NCI-H2171 treated with DMSO at 0.1 percent for 48 hours (cell line): ENCODE measurements at places on chromosomes 2 and 18.

DNA sequence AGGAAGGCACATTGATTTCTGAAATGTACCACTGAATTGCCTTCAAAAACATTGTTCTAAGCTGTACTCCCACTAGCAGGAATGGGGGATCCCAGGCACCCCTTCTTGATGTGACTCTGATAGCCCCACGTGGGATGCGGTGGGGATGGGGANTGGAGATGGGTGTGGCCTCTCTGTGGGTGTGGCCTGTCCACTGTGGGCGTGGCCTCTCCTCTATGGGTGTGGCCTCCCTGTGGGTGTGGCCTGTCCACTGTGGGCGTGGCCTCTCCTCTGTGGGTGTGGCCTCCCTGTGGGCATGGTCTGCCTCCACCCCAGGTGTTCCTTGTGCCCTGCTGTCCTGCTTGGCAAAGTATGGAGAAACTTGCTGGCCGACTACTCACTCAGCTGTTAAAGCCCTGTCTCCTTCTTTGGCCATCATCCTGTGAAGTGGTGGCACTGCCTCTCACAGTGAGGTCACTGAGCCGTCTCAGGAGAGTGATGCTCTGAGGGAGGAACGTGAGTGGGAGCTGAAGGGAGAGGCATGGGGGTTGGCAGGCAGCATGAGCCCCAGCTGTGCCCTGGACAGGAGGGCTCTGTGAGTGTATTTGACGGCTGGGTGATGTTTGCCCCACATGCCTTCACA, 6.7 kb upstream of the PARD6G start:
- no peak for DNase-seq

GRCh38 chr2:110667071-110667470, 10.8 kb downstream of the BUB1 start:
- DNase-seq = no peak

- DNase-seq = no peak
Measured at GRCh38 chr2:183898641-183899040, 699.7 kb upstream of the ZNF804A start.

GRCh38 chr2:96110621-96111256, 5.6 kb downstream of the ADRA2B start:
- DNase-seq = no peak

DNA sequence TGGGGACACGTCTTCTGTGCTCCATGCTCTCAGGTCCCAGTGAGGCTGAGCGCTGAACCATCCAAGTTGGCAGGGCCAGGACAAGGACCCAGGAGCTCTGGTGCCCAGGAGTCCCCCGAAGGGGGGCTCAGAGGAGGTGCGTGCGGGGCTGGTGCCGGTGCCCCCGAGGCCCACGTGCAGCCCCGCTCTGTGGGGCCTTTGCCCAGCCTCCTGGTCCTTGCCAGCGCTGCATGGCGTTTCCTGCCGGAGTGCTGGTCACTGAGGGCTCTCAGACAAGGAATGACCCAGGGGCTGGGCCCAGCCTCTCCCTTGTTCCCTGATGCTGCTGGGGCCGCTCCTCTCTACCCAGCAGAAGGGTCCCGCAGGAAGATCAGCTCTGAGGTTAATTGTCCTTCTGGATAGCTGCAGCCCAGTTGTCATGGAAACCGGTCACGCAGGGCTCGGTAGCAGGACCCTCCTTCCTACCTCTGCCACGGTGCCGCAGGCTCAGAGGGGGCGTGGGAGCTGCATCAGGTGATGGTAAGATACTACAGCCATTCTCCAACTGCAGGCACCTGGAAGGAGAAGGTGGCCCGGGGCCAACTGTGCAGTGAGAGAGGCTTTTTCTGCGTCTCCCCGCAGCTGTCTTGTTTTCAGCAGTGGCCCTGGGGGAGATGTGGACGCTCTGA, 64.5 kb downstream of the RRM2 start:
- peak; percentile 18 for DNase-seq

- no peak for DNase-seq
Measured at GRCh38 chr2:54708584-54709335, 14.7 kb upstream of the EML6 start.

- no peak for DNase-seq
Measured at GRCh38 chr2:134949981-134950708, 31.5 kb downstream of the CCNT2 start.

GRCh38 chr2:191617575-191617974, 60.4 kb upstream of the NABP1 start:
- DNase-seq = no peak

DNA sequence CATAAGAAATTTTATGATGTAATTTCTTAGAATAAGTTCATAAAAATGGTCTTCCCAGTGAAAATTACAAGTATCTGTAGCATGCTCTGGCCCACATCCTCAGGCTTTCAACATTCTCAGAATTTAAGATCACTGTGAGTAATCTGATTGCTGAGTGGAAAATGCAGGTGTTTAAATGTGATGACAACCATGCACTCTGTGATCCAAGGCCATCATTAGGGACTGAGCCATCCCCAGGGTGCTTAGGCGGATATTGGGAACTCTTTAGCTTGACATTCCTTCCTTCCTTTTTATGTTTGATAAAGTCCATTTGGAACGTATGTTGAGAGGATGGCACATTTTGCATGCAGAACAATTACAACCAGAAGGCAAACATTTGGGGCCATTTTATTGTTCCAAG, 95.5 kb downstream of the ARL4C start:
- DNase-seq = no peak

- DNase-seq = peak; percentile 42
Measured at GRCh38 chr2:152635635-152636298, 81.5 kb downstream of the PRPF40A start.

GRCh38 chr2:73611193-73611592, 31.0 kb downstream of the NAT8 start:
- no peak for DNase-seq

DNA sequence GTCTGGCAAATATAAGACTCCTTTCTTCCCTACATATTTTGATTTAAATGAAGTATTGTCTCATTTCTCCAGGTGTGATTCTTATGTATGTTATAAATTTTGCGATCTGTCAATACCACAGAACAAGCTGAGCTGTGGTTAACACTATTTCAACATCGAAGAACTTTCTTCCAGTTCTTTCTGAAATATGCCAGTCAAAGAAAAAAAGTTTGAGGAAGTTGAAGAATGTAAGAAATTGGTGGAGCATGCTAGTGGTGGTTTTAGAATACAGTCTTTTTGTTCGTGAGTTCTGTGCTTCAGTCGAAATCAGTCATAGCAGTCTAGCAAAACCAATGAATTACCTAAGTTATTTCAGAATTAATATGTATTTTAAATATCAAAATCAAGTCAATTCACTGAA, 8.6 kb upstream of the COBLL1 start:
- no peak for DNase-seq

DNA sequence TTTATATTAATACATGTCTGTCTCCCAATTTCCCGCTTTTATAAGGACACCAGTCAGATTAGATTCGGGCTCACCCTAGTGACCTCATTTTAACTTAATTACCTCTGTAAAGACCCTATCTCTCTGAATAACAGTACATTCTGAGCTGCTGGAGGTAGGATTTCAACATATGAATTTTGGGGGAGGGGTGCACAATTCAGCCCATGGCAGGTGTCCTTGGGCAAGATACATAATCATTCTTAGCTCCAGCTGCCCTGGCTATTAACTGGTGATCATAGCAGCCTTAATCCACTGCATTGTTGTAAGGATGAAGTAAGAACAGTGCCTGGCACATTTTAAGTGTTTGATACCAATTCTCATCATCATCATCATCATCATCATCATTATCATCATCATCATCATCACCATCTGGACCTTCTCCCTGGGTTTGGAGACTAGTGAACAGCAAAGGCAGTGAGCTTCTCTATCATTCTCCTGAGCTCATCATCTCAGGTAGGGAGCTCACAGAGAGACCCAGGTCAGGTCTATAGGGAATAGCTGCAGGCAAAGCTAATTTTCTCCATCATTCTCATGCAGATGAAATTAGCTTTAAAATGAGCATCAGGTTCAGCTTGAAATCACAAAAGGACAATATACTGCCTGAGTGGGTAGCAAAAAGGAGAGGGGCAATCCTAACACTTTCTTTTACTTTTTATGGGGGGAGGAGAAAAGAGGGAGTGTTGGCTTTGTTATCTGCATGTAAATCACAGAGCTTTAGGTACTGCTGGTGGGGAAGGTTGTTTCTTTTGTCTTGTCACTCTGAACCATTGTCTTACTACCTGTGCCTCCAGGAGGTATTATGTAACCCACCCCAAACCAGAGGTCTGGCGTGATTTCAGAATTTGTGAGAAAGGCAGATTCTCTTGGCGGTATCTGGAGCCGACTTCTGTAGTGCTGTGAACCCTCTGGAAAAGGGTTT, 125.5 kb upstream of the SPRED2 start:
- no peak for DNase-seq

DNA sequence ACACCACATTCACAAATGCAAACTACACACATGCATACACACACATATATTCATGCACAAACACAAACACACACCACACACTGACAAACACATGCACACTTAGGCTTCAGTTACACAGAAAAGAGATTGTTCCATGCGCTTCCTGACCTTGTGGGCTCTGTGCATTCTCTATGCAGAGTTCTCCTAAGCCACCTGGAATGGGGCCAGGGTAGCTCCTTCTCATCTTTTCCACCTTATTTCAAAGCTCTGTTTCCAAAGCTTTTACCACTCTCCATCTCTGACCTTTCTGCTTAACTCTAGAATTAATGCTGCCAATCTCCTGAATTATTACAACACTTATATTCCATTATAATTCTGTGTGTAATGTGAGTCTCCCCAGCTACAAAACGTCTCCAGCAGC, 522.3 kb upstream of the MYT1L start:
- peak; percentile 15 for DNase-seq

GRCh38 chr2:237364655-237365054, 49.3 kb downstream of the COL6A3 start:
- no peak for DNase-seq

- DNase-seq = no peak
Measured at GRCh38 chr2:39737661-39738060, 41.4 kb downstream of the THUMPD2 start.

- no peak for DNase-seq
Measured at GRCh38 chr2:140988597-140988996, 1142.2 kb downstream of the LRP1B start.

- DNase-seq = no peak
Measured at GRCh38 chr18:78980279-78980771, 707 bp downstream of the SALL3 start.

DNA sequence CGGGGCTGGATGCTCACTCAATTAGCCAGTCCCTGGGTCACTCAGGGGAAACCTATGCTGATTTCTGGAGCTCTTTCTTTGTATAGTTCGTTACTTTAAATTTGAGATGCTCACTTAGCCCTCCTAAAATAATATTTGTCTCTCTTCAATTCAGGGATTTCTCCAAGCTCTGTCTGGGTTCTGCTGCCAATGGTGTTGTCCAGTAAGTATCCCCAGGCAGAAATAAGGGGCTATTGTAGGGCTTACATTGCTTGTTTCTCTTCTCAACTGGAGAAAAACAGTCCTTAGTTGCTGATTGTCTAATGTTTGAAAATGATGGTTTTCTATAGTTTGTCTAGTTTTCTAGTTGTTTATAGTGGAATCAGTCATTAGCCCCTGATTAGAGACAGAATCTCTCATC, 5.0 kb downstream of the RAB6C start:
- no peak for DNase-seq

DNA sequence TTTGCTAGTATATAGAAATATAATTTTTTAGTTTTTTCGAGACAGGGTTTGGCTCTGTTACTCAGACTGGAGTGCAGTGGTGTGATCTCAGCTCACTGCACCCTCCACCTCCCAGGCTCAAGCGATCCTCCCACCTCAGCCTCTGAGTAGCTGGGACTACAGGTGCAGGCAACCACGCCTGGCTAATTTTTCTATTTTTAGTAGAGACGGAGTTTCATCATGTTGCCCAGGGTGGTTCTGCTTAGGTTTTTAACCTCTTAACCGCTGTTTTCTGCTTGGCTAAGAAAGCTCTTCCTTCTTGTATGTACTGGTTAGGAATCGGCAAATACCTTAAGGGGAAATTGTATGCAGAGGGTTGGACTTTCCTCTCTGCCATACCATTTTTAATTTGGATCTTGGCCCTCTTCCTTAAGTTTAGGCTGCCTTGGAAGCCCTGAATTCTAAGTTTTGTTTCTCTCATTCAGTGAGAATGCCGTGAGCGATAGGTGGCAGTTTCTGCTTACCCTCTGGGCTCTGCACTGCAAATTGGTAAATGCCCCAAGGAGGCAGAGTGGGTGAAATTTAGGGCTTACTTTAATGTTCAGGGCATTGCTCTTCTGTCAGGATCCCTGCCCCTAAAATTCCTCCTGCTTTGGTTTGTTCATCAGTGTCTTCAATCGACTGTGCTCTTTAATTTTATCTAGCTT, 32.3 kb downstream of the EML6 start:
- peak; percentile 90 for DNase-seq

- DNase-seq = peak; percentile 89
Measured at GRCh38 chr2:216695401-216695821, at the start of gene IGFBP5. Gene IGFBP5 (minus strand): TSS chr2:216695549. CDS start chr2:216694775, 774 bp downstream.

GRCh38 chr2:194718881-194719280, 938.1 kb upstream of the SLC39A10 start:
- DNase-seq = no peak
